ENCODE measurements at places on chromosomes 11 and 22.

- no peak overlapping the region for H3K27ac ChIP-seq
- H3K4me3 ChIP-seq: no peak overlapping the region
- H3K36me3 ChIP-seq: no peaks in the 10 kb centered on the region
- peak; percentile 7 for DNase-seq
- no peaks in the 10 kb centered on the region for H3K4me1 ChIP-seq
These were observed 1236.4 kb downstream of the FAM181B start for GRCh38 chr11:81497202-81497804.

DNA sequence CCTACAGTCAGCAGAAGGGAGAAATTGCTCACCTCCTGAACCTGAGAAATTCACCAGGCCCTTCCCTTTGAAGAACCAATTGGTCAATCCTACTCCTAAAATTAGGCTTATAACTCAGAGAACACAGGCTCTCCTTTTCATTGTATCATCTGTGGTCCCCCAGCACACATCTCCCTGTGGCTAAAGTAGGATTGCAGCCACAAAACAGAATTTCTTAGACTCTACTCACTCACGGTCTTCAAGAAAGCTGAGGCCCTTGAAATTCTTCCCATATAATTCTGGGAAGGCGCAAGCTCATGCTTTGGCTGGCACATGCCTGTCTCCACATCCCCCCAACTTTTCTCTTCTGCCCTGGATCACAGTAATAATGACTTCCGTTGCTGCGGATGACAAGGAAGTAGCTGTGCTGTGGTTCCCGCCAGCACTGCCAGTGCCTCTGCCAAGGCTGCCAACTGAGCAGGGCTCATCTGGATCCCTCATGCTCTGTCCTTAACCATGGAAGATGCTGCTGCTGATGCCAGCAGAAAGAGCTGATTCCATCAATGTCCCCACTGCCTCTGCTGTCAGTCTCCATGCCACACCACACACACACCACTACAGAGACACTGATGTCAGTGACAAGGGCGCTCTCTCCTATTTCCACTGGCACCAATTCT lies 200.6 kb upstream of the POU2AF2 start:
- H3K27ac ChIP-seq: no peak overlapping the region
- DNase-seq: no peak
- no peak overlapping the region for H3K4me3 ChIP-seq
- H3K36me3 ChIP-seq: no peaks in the 10 kb centered on the region
- H3K27me3 ChIP-seq: no peaks in the 10 kb centered on the region

DNA sequence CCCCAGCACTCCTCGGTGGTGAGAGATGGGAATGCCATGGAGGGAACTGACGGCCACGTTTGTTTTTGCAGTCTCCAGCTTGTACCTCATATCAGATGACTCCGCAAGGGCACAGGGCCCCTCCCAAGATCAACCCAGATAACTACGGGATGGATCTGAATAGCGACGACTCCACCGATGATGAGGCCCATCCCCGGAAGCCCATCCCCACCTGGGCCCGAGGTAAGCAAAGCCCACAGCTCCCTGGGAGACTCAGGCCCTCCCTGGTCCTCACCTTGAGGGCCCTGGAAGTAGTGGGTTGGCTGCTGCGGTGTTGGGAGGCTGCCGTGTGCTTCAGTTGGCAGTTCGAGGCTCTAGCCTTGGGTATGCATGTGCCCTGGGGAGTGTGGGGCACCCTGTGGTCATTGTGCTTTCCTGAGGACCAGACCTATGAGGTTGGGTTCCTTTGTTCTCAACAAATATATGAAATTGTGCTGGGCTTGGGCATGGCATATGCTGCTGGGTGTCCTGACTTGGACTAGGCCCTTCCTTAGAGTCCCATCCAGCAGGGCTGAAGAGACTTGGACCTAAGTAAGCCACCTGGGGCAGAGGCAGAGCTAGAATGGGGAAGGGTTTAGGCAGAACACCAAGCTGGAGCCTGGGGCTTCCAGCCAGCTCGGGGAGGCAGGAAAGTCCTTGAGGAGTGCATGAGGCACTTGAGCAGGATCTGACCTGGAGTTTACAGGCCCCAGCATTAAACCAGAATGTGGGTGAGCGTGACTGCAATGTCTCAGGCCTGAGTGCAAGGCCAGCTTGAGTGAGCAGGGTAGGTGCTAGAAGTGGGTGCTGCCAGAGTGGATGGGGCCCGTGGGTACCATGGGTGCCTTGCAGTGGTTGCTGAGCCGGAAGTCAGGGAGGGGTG lies 26.4 kb downstream of the INCENP start:
- no peak for DNase-seq
- H3K4me3 ChIP-seq: no peak overlapping the region
- no peaks in the 10 kb centered on the region for H3K27me3 ChIP-seq
- no peaks in the 10 kb centered on the region for H3K4me1 ChIP-seq

DNA sequence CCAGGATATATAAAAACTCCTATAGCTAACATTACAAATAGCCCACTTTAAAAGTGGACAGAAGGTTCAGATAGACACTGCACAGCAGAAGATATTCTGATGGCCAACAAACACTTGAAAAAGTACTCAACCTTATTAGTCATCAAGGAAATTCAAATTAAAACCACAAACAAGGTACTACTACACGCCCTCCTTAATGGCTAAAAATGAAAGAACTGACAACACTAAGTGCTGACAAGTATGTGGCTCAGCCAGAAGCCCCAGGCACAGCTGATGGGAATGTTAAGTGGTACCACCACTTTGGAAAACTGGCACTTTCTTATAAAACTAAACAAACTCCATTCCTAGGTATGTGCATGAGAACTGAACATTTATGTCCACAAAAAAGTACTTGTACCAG lies 320.1 kb downstream of the TBC1D22A start:
- H3K36me3 ChIP-seq: no peaks in the 10 kb centered on the region
- no peak overlapping the region for H3K4me3 ChIP-seq
- no peaks in the 10 kb centered on the region for H3K4me1 ChIP-seq
- H3K27ac ChIP-seq: no peak overlapping the region
- no peak for DNase-seq

DNA sequence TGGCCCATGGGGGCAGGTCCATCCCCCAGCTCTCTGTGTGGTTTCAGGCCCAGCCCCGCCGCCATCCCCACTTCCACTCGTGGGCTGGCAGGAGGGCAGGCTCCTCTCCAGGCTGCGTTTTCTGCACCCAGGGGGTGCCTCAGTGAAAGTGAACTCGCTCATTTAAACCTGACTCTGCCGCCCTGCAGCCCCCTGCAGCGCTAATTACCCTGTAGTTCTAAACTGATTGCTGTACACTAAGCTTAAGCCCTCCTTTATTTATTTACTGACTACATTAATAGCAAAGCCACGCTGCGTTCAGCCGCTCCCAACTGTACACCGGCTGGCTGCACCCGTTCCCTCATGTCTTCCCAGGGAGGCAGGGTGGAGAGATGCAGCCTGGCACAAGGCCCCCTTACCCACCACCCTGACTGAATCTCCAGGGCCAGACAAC lies 36.6 kb upstream of the NNMT start:
- no peaks in the 10 kb centered on the region for H3K36me3 ChIP-seq
- H3K4me1 ChIP-seq: no peaks in the 10 kb centered on the region
- H3K4me3 ChIP-seq: no peak overlapping the region
- peaks cover 5% of the 10 kb centered on the region for H3K27me3 ChIP-seq

- no peak overlapping the region for H3K4me3 ChIP-seq
- H3K27me3 ChIP-seq: no peaks in the 10 kb centered on the region
- DNase-seq: no peak
- H3K4me1 ChIP-seq: peaks cover 24% of the 10 kb centered on the region
- no peaks in the 10 kb centered on the region for H3K36me3 ChIP-seq
These were observed 173.3 kb upstream of the PDGFD start for GRCh38 chr11:104337273-104337672.

DNA sequence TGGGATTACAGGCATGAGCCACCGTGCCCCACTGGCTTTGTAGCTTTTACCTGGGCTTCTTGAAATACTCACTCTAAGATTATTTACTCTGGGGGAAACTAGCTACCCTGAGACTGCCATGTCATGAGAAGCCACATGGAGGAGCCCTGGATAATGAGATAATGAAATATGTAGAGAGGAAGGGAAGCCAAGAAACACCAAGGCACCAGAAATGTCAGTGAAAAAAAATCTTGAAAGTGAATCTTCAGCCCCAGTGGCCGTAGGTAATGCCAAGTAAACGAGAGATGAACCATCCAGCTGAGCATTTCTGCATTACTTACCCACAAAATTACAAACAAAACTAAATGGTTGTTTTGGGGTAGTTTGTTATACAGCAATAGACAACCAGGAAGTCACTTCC lies 125.6 kb downstream of the APIP start:
- no peaks in the 10 kb centered on the region for H3K4me1 ChIP-seq
- DNase-seq: no peak
- H3K27ac ChIP-seq: no peak overlapping the region
- no peak overlapping the region for H3K4me3 ChIP-seq
- H3K36me3 ChIP-seq: no peaks in the 10 kb centered on the region
- peaks cover 15% of the 10 kb centered on the region for H3K27me3 ChIP-seq

DNA sequence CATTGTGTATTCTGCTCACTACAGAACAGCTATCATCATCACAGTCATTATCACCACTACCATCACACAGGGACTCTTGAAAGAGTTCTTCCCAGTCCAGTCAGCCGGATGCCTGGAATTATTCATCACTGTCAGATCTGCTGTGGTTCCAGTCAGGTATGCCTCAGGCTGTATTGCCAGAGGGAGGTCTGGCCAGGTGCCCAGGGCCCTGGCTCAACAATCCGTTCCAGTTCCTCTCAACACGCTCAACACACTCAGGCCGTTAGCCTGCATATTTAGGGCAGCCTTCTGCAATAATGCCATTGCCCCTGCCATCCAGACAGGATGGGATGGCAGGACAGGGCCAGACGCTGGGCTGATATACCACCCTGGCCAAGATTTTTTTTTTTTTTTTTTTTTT lies 28.6 kb upstream of the RASL10A start:
- no peaks in the 10 kb centered on the region for H3K27me3 ChIP-seq
- H3K4me1 ChIP-seq: no peaks in the 10 kb centered on the region
- no peak overlapping the region for H3K4me3 ChIP-seq

DNA sequence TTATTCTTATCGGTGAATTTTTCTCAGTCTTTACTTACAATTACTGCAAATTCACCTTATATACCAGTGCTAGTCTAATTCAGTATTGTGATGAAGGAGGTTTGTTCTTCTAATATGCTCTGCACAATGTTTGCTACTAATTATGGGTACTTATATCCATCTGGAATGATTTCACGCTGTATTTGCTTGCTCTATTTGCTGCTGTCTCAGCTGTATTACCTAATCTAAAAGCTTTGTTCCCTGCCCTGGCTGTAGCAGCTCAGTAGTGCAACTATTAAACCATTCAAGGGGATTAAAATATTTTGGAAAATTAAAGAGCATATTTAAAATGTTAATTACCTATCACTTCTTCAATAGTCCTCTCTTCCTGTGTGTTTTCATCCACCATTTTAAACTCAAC lies 375.3 kb downstream of the LUZP2 start:
- no peaks in the 10 kb centered on the region for H3K36me3 ChIP-seq
- no peaks in the 10 kb centered on the region for H3K27me3 ChIP-seq
- H3K27ac ChIP-seq: no peak overlapping the region
- no peak overlapping the region for H3K4me3 ChIP-seq

DNA sequence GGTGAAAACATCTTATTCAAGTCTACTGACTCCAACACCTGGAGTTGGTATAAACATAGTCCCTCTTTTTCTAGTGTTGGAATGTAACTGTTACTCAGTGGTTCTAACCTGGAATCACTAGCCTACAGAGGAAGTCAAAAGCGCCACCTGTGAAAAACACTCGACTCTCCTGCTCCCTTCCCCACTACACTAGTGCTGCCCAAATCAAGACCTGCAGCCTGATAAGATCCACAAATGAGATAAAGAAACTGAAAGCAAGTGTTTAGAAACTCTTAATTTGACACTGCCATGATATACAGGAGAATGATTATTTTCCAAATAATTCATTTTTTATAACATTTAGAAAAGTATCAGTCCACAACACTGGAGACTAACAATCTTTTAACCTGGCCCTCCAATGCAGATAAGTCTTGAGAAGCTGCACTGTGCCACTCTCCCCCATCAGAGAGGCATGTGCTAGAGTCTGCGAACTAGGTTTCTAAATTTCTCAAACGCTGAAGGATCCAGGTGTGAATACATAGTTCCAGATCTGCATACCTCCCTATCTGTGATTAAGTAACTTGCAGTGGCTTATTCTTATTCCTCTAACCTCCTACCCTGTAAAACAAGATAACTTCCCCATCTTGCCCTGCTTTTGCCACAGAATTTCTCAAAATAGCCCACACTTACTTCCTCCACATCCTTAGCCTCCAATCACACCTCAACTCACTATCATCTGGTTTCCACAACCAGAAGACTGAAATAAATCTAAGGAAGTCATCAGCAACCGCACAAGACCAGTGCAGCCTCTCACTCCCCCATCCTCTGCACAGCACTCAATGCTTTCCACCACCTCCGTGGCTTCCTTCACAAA lies 88.1 kb downstream of the RRAS2 start:
- H3K4me3 ChIP-seq: no peak overlapping the region
- H3K27ac ChIP-seq: peak overlapping the region; percentile 68
- H3K36me3 ChIP-seq: peaks cover 20% of the 10 kb centered on the region
- H3K27me3 ChIP-seq: no peaks in the 10 kb centered on the region
- DNase-seq: peak; percentile 61

Data from DND-41 (cell line).